ENCODE measurements at places on chromosomes 6 and 20.

DNA sequence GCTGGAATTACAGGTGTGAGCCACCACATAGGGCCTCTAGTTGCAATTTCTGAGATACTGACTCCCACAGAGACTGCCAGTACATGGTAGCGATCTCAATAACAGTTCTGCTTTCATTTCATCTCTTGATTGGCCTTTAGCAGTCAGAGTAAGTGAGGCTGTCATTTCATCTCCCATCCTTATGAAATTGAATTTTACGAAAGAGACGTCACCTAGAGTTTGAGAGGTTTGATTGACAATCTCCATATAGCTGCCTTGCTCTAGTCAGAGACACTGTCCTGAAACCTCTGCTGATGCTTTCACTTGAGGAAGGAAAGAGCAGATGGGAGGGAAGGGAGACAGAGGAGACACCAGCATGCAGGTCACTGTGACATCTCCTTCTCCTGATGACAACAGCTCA lies 466.1 kb downstream of the NKAIN2 start:
- no peak for DNase-seq

GRCh38 chr6:124780623-124781022 lies 181.6 kb upstream of the RNF217 start:
- no peak for DNase-seq

- no peak for DNase-seq
Observed at GRCh38 chr6:134435814-134436280, 117.9 kb upstream of the SGK1 start.

DNA sequence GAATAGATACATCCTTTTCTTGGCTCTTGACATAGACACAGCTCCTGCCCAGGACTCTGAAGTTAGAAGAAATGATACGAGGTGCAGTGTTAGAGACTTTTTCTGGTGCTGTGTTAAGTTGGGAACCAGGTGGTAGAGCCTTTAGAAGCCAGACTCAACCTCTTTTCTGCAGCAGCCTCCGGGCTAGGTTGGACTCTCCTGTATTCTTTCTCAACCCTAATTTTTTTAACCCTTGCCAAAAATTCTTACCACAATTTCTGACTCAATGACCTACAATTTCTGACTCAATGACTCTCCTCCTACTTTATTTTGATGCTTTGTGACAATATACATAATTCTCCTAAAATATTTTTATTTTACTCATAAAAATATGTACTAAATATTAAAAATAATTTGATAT lies 127.4 kb upstream of the PRL start:
- DNase-seq, result no peak

DNA sequence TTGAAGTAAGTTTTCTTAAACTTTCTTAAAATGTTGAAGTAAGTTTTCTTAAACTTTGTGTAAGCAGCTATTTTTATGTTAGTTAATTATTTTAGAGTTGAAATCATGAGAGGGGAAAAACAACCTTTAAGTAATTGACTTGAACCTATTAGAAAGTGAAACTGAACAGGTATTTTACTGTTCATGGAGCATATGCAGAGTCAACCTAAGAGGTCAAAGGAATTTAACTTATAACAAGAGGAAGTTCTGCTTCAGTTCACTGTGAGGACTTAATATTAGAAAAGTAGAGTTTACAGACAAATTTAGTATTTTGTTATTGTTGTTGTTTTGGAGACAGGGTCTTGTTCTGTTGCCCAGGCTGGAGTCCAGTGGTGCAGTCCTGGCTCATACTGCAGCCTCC lies 38.0 kb downstream of the CDYL start:
- DNase-seq, result no peak

GRCh38 chr20:14959506-14960475 lies 622.4 kb upstream of the FLRT3 start:
- DNase-seq, result no peak

DNA sequence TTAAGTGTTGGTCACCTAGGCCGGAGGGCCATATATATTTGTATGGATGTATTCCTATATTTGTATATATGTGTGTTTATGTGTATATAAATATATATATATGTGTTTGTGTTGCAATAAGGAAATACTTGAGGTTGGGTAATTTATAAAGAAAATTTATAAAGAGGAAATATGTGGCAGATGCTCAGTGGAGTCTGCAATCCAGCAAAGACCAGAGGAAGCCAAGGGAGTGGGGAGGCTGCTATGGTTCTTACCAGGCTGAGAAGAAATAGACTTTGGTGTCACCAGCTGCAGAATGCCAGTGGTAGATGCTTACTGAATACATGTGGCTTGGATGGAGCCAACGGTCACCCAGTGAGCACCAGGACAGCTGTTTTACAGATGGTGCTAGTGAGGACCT lies 97.4 kb upstream of the ELOVL5 start:
- DNase-seq, result no peak
